ENCODE measurements at places on chromosomes 2 and 18.

DNA sequence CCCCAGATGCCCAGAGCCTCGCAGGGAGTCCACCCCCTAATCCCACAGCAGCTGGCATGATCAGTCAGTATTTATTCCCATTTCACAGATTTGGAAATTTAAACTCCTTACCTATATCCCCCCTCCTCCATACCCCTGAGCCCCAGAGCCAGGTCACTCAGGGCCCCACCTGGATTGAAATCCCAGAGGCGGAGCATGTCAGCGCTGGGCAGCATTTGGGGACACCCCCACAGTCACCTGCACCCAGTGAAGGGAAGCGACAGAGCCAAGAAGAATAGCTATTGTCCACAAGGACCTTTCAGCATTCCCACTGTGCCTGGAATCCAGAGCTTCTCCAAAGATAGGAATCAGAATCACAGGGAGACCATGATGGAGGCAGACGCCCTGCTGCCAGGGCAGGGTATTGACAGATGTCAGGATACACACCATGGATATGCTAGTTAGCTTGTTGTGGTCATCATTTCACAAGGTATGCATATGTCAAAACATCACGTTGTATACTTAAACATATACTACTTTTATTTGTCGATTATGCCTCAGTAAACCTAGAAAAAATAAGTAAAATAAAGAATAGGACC, 968 bp upstream of the ASTL start:
- no peak for DNase-seq

GRCh38 chr2:237039301-237040031, 46.2 kb upstream of the COPS8 start:
- no peak for DNase-seq

- no peak for DNase-seq
These were observed 75.8 kb downstream of the SOWAHC start for GRCh38 chr2:109689973-109690372.

DNA sequence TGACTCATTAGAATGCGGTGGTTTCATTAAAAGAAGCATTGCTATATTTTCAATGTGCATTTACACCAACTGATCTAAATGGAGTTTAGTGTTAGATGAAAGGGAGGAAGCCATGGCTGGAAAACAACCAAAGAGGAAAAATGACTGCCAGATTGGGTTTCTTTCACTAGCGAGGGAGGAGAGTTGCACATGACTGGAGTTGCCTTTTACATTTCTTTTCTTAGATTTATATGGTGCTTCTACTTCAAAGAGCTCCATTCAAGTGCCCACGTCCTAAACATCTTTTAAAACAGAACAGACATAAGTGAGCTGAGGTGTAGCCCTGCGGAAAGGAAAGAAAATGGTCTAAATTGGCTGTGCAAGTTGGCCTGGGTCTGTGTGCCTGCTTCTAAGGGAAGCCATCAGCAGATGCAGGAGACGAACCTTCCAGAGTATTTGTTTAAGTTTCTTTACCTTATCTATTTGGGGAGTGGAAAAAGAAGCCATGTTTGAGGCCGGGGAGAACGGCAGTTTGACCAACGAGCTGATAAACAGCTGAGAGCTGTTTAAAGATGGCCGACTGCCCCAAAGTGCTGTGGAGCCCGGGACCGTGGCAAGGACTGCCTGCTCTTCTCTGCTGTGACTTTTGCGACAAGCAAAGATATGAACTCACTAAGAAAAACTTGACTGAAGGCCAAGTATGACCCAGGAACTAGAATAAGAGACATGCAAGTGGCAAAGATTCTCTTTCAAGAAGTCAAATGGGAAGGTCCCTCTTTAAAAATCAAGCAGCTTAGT, 327.0 kb downstream of the ZNF516 start:
- DNase-seq, result no peak

DNA sequence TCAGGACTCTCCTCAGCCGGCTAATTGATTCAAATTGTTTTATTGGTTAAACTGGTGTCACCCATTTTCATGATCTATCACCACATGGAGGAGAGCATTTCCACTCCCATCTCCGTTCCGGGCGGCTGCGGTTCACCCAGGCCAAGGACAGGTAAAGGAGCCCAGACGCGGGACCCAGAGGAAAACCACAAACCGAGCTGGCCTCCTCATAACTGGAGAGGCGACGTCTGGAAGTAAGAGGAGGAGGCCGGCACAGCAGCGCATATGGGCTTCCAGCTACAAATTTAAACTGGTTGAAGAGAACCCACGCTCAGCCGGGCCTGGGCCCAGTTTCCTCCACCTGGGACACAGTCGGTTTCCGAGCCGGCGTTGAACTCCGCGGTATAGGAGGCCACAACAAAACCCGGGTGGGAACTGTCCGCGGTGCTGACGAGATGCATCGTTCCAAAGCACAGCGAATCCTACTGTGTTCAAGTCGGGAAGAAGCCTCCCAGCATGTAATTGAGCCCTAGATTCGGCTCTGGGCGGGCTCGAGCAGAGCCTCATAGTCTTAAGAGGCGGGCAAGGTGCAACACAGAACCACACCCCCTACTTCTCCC, 3.0 kb upstream of the SKOR2 start:
- no peak for DNase-seq
